ENCODE measurements at places on chromosomes 1 and 21.

GRCh38 chr1:181809991-181810545, 251.4 kb downstream of the ZNF648 start:
- no peak for DNase-seq

GRCh38 chr1:24928689-24929397, 1.2 kb downstream of the RUNX3 start:
- DNase-seq: no peak

- no peak for DNase-seq
Measured at GRCh38 chr1:96515430-96515829, 206.2 kb upstream of the PTBP2 start.

GRCh38 chr1:26399034-26399433, 11.6 kb upstream of the LIN28A start:
- no peak for DNase-seq

DNA sequence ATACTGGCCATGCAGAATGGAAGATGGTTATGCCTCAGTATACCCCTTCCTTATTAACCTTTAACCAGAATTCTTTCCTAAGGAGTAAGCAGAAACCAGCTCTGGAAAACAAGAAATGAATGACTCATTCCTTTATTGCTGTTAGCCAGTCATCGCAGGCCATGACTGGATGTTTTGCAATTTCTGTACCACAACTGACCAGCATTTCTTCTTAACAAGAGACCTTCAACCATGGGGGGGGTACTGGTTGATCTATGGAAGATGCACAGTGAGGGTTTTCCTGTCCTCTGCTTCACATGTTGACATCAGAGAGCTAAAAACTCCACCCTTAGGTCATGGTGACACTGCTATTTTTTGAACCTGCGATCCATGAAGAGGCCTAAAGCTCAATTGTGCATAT, 28.0 kb upstream of the RNF2 start:
- DNase-seq: no peak

GRCh38 chr1:85936470-85936869, 220.1 kb downstream of the COL24A1 start:
- no peak for DNase-seq

GRCh38 chr1:1612104-1612400, 3.2 kb upstream of the MIB2 start:
- no peak for DNase-seq

- no peak for DNase-seq
Measured at GRCh38 chr1:33985656-33986055, 121.8 kb downstream of the HMGB4 start.

DNA sequence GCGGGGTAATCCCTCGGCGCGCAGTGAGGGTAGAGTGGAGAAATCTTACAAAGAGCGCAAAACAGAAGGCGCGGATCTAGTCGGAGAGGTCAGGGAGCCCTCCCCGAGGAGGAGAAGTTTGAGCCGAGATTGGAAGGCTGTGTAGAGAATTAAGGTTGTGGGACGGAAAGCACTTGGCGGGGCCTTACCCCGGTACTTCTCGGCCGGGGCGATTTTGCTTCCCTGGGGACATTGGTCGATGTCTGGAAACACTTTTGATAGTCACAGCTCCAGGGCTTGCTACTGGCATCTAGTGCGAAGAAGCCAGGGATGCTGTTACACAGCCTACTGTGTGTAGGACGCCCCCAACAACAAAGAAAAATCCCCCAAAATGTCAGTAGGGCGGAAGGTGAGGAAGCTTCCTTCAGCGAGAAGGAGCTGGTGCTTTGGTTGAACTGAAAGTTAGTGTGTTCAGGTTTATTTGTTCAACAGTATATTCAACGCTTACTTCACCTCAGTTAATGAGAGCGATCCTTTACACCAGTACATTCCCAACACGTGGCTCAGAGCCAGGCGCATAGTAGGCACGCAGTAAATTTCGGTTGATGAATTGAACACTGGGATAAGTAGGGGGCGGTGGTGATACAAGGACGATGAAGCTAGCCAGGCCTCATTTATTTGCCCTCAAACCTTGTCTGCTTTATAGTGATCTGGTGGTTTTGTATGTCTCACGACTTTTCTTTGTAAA, 807 bp downstream of the CEP85 start:
- no peak for DNase-seq

DNA sequence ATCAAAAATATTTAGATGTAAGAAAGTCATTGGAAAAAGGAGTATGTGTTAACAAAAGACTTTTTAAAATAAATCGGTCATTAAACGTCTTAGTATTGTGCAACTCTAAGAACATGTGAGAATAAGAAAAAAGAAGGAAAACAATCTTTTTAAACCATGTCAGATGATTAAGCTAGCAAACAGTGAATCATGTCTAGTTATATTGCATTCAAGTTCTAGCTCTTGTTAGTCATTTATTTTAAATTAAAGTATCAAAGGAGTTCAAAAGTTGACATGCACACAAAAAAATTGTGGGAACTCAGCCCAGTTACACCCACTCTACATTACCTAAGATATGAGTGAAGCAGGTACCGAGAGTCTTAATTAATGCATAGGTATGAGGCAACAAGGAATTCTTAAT, 9.8 kb downstream of the FRRS1 start:
- no peak for DNase-seq

- no peak for DNase-seq
Measured at GRCh38 chr1:25256578-25256965, 9.3 kb upstream of the RSRP1 start.

DNA sequence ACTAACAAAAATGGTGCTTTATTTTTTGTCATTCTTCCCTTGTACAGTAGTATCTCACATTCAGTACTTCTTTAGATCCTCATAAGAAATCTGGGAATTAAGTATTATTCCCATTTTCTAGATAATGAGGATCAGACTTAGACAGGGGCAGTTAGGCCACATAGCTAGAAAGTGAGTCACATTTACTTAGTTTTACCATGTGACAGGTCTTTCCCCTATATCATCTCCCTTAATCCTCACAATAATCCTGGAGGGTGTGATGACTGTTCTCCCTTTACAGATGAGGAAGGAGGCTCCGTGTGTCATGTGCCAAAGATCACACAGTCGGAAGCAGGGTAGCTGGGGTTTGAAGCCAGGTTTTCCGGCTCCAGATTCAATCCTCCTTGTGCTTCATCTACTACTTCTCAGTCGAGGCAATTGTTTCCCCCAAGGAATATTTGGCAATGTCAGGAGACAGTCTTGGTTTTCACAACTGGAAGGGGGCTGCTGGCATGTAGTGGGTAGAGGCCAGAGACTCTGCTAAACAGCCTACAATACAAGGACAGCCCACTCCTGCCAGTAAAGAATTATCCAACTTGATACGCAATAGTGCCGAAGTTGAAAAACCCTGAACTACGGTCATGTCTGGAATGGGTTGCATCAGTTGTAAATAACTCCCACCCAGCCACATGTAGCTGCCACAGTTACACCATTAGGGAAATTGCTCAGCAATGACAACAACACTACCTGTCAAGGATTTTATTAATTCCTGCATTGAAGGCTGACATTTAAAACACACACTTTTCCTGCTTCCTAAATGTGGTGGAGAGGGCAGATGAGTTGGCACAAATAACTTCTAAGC, 54.5 kb downstream of the C8B start:
- no peak for DNase-seq

GRCh38 chr1:111720977-111721786, 18.0 kb downstream of the INKA2 start:
- no peak for DNase-seq

DNA sequence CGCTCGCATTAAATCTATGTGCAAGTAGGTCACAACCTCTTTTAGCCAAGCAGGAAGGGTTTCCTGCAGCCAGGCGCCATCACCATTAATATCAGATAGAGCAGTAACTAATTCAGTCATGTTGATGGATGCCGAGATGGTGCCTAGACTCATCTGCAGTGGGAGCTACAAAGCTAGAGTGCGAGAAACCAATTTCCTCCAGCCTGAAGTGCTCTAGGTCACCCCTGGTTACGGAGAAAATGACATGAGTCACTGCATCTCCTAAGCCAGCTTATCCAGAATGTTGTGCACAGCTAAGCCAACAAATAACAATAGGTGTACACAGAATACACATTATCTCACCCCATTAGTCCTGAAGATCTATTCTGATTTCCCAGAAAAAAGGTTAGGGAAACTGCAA, 36.0 kb downstream of the OVAAL start:
- DNase-seq: no peak

DNA sequence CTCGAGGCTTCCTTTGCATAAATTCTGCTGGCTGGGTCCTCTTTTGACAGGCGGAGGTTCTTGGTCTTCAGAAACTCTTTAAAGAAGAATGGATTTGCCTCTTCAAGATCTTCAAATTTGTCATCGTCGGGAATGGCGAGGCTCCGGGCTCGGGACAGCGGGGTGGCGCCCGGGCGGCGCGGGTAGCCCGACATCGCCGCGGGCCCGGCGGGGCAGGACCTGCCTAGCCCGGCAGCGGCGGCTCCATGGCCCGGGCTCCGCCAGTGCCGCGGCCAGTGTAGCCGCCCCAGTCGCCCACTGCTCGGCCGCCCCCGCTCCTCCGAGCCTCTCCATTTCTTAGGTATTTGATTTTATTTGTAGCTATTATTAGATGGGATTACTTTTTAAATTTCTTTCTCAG, 22.1 kb upstream of the TNN start:
- no peak for DNase-seq

DNA sequence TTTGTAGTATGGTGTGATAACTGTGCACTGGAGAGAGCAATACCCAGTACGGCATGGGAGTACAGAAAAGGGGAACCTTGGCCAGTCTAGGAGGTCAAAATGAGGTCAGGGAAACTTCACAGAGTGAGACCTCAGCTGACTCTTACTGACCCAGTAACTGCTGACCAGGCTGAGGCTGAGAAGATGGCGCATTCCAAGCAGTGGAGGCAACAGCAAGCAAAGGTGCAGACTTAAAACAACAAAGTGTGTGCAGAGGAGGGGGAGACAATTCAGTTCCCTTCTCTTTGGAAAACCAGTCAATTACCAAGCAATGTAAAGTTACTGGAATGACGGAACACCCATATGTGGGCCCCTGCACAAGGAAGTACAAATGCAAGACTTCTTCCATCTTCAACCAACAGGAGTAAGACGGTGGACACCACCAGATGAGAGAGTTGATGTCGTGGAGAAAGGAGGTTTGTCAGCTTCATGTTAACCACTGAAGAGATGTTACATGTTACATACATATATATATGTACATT, 54.6 kb upstream of the PRDX6 start:
- no peak for DNase-seq

- DNase-seq: no peak
Measured at GRCh38 chr1:223226271-223226670, 83.2 kb upstream of the TLR5 start.

GRCh38 chr21:29258626-29259338, 39.9 kb upstream of the BACH1 start:
- no peak for DNase-seq

GRCh38 chr1:202919615-202920014, 7.4 kb downstream of the KLHL12 start:
- DNase-seq: no peak

DNA sequence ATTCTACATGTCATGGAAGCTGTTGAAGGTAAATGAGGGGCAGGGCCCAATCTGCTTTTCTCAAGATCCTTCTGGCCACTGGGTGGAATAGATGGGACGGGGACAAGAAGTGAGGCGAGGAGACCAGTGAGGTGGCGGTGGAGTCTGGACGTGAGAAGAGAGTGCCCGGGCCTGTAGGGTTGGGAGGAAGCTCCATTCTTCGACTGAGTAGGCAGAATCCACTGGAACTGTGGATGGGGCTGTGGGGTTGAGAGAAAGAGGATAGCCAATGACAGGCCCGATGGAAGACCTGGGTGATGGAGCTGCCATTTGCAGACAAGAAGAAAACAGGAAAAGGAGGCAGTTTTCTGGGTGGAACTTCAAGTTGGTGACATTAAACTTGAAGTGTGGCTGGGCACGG, 10.3 kb downstream of the SLC1A7 start:
- DNase-seq: no peak

- DNase-seq: peak; percentile 76
Measured at GRCh38 chr1:84853741-84854721, 39.0 kb downstream of the LPAR3 start.

DNA sequence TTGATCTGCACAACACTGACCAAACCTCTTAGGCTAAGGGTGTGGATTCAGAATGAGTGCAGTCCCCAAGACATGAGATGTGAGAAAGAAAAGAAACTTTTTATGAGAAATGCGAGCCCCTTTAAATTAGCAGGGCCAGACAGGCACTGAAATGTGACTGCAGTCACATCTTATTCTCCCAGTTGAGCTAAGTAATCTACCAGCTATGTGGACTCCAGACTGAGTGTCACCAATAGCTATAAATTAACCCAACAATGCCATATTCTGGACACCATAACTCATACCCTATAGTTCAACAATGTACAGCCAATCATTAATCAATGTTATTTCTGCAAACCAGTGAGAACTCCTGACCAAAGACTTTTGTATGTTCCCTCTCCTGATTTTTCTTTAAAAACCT, 153.2 kb downstream of the COQ8A start:
- DNase-seq: no peak

GRCh38 chr1:236063551-236063918, 1.4 kb downstream of the NID1 start:
- DNase-seq: no peak

DNA sequence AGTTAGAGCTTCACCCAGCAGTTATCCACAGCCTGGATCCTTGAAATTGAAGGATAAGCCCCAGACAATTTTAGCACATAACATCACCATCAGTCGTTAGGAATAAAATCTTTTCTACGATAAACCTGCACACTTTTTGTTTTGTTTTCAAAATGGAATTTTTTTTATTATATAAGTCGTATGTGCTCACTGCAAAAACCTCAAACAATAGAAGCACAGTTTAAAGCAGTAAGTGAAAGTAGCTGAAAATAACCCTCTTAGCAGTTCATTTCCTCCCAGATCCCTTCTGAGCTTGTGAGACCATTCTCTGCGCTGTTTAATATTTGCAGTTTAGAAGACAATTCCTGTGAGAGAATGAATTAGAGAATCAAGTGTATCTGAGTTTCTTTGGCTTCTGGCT, 38.3 kb downstream of the ELK4 start:
- DNase-seq: no peak

GRCh38 chr21:42456457-42456856, 39.6 kb downstream of the RSPH1 start:
- DNase-seq: no peak

Measured in SIG-M5 (cell line).